Trophoblast cell (in vitro differentiated cells and primary cell): ENCODE measurements at places on chromosomes 13 and 19.

DNA sequence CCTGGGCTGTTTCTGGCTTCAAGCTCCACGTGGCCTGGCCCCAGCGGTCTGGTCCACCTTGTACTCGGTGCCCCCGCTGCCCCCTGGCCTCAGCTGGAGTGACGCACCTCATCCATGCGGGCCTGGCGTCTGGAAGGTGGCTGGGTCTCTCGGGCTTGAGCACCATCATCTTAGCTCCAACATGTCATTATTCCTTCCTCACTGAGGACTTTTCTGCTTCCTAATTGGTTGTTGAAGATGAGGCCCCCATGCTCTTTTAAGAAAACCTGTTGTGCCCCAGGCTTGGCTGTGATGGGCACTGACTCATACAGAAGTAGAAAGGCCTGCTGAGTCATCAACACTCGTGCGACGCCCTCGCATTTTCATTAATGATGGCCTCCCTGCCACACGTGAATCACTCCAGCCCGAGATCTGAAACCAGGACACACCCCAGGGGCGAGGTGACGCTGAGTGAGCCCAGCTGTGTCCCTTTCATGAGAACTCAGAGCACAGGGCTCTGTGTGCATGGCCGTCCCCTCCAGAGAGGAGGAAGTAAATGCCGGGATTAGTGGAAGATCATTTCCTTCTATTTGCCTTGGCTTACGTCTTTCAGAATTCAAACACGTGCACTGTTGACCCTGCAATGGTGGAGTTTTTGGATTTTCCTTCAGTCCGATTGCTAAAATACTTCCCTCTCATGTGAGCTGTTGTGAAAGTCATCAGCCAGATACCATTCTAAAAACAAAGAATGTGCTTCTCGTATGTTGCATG lies 14.0 kb upstream of the GJA3 start:
- DNase-seq, result peak; percentile 96

- peak; percentile 45 for DNase-seq
Measured at GRCh38 chr13:76848596-76848995, 37.6 kb downstream of the KCTD12 start.

- no peak for DNase-seq
Measured at GRCh38 chr13:54445453-54445852, 1416.8 kb downstream of the OLFM4 start.

- no peak for DNase-seq
Measured at GRCh38 chr19:14430712-14431111, 2.4 kb upstream of the PKN1 start.

DNA sequence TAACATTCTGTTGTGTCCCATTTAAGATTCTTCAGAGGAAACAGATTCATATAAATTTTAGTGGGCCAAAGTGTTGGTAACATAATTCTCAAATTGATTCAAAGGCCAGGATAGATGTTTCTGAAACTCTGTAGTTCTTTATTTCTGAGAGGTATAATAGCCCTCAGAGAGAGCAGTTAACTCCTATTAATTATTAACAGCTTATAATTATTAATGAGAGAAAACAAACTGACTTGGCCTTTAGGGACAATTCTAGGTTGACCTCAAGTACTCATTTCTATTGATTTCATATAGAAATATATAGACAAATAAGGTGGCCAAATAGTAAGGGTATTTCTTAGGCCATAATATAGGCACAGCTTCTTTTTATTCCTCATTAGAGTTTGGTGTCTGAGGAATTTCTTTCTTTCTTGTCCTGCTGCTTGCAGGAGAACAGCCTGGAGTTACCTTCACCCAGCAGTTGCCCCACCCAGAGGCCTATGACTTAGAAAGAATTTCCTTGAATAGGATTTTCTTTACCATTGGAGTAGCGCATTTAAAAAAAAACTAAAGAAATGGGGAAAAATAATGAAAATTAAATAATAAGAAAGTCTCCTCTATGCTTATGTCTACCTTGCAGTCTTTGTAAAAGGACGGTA lies 1430.1 kb upstream of the SPRY2 start:
- DNase-seq, result no peak

GRCh38 chr13:65445340-65445739 lies 1784.8 kb downstream of the PCDH9 start:
- DNase-seq, result no peak

DNA sequence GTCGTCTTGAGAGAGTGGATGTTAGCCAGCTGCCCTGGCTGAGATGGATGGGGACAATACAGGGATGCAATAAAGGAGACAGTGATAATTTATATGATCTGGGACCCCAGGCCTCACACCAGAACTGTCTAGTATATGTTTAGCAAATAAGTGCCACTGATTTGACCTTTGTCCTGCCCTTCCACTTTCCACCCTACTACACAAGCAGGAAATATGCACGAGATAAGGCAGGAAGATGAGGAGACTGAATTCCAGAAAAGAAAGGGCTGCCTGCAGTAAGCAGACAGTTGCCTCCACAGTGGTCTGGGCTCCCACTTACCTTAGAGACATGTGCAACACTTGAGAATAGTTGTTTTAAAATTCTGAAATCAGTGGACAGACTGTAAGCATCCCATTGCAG lies 80.2 kb upstream of the ZNF91 start:
- no peak for DNase-seq

- peak; percentile 86 for DNase-seq
Measured at GRCh38 chr19:45440873-45441654, 17.3 kb upstream of the ERCC1 start.

DNA sequence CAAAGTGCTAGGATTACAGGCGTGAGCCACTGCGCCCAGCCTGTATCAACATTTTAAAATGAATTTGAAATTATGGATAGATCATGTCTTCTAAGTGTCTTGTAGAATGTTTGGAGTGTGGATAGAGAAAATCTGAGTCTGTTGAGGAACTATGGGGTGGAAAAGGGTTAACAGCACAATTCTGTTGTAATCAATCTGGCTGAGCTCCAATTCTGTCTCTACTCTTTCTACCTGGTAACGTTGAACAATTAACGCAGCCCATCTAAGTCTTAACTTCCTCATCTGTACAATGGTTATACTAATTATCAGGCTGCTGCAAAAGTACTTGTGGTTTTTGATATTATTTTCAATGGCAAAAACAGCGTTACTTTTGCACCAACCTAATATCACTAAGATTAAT lies 4.1 kb downstream of the FPR2 start:
- no peak for DNase-seq

DNA sequence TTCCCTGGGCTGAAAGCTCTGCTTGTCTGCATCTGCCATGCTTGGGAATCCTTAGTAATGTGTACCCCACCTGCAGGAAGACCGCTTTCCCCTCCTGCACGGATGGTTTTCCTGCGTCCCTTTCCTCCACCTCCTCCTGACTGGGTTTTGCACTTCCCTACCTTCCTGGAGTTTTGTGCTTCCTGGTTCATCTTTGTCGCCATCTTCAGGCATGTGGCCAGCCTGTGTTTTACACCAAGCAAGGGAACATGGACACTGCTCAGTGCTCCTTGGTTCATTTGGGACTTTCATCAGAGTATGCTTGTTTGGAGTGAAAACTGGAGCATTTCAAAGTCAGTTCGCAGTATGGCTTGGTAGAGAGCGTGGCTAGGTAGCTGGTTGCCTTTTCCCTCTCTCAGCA lies 30.7 kb downstream of the ERICH6B start:
- peak; percentile 39 for DNase-seq

GRCh38 chr13:84279166-84279565 lies 396.9 kb upstream of the SLITRK1 start:
- no peak for DNase-seq

- no peak for DNase-seq
Measured at GRCh38 chr13:74774264-74774663, 640.1 kb upstream of the KLF12 start.

GRCh38 chr19:52224211-52224610 lies 34.4 kb downstream of the PPP2R1A start:
- no peak for DNase-seq

DNA sequence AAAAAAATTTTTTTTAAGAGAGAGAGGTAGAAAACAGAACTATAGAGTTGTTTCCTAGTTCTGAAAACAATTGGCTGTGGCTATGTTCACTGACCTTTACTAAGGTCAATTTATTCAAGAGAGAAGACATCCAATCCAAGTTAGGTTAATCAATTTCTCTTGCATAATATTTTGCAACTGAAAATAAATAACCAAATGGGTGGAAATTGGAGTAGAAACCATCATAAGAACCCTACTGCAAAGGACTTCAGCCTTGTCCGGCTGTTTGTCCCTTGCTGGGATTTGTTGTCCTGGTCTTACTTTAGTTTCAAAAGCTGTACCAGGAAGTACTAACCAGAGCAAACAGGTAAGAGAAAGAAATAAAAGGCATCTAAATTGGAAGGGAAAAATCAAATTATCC lies 23.3 kb upstream of the ZC3H13 start:
- DNase-seq, result no peak

- no peak for DNase-seq
Measured at GRCh38 chr13:39201180-39201579, 162.9 kb downstream of the NHLRC3 start.

DNA sequence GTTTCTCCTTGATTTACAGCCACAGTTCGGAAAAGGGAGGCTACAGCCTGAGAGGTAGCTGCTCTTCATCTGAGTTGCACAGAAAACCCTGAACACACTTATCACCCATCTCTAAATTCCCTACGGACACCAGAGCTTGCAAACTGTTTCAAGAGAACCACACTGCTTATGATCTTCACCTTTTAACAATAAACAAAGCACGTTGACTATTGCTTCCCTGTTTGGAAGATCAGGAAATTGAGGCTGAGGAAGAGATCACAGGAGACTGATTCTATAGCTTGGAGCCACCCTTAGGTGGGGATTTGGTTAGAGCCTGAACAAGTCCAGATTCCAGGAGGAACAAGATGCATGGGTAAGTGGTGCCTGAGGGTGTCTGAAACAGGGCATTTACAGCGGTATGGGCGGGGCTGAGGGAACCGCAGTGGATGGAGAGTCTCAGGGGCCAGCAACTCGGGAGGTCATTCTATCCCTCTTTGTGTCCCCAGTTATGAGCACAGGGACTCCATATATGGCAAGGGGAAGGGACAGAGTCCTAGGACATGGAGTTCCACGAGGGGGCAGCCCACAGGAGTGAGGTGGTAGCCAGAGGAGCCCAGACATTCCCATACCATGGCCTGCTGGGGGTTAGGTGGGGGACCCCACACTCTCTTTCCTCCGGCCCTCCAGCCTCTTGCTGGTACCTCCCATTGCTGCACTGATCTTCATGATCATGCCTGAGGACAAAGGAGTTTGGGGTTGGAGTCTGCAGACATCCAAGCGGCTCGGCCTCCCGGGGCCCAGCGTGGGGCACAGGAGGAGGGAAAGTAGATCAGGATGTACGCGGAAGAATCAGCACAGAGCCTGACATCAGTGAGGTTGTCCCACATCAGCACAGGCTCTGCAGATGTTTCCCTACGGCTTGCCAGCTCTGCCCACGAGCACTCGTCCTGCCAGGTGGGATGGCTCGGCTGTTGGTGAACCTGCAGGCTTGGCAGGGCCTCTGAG lies 162.3 kb upstream of the ZNF536 start:
- no peak for DNase-seq

GRCh38 chr13:51006067-51006845 lies 96.7 kb downstream of the RNASEH2B start:
- no peak for DNase-seq

DNA sequence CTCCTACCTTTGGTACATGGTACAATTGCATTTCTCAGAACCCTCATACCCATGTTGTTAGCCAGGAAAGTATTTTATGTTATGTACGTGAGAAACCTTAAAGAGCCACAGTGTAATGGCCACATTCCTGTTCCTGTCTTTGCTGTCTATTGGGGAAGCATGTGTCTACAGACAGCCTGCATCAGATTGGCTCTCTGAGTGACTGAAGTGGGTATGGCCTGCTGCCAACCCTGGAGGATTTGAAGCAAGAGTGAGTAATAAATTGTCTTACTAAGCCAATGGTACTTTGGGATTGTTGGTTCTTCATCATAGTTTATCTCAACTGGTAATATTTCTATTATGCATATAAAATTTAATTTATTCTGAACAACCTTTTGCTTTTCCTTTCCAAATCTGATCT lies 574.1 kb downstream of the LMO7 start:
- no peak for DNase-seq

DNA sequence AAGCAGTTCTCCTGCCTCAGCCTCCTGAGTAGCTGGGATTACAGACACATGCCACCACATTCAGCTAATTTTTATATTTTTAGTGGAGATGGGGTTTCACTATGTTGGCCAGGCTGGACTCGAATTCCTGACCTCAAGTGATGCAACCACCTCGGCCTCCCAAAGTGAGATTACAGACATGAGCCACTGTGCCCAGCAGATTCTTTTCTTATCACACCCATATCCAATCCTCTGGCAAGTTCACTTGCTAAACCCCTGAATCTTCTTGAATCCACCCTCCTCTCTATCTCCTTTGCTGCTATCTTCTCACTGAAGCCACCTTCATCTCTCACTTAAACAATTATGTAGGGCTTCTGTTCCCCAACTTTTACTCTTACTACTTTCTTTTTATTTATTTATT lies 17.5 kb downstream of the TMEM143 start:
- DNase-seq, result peak; percentile 82

- DNase-seq, result no peak
Measured at GRCh38 chr19:2221918-2222317, 14.2 kb downstream of the PLEKHJ1 start.

DNA sequence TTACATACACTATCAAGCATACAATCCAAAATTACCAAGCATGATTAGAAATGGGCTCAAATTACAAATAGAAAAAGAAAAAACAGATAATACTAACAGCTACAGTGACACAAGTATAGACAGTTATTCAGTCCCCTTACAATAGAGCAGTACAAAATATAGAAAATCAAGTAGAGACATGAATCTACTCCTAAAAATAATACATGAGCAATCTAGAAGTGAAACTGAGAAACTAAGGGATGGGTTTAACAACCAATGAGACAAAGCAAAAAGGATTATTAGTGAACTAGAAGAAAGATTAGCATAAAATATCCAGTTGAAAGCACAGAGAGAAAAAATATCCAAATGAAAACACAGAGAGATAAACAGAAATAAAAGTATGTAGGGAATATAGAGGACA lies 426.7 kb downstream of the TBC1D4 start:
- no peak for DNase-seq

DNA sequence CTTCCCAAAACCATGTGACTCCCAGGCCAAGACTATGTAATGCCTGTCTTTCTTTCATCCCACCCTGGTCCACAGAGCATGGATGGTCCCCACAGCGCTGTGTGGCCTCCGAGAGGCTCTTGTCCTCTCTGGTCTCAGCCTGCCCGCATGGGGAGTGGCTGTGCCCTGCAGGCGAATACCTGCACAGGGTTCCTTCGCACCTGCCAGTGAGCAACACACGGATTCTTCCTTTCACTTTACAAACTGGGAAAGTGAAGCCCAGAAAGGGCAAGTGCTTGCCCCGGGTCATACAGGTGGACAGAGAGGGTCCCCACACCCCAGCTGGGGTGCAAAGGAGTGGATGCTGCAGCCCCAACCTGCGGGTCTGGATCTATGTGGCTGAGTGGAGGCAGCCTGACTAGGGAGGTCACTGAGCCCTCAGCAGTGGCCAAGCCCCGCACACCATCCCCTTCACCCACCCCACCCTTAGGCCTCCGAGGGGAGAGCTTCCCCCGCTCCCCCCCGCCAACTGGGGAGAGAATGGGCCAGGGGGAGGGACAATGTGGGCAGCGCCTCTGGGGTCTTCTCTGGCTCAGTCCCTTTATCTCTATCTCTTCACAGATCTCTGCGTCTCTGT lies 747 bp upstream of the MARK4 start:
- DNase-seq, result peak; percentile 87
